ENCODE measurements at places on chromosomes 7 and 10.

DNA sequence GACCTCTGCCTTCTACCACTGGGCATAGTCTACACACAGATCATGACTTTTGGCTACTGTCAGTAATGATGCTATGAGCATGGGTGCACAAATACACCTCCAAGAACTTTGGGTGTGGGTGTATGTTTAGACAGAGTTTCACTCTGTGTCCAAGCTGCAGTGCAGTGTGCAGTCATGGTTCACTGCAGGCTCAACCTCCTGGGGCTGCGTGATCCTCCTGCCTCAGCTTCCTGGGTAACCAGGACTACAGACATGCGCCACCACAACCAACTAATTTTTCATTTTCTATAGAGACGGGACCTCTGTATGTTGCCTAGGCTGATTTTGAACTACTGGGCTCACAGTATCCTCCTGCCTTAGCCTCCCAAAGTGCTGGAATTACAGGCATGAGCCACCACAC lies 194.4 kb downstream of the NSUN6 start:
- no peak for DNase-seq

DNA sequence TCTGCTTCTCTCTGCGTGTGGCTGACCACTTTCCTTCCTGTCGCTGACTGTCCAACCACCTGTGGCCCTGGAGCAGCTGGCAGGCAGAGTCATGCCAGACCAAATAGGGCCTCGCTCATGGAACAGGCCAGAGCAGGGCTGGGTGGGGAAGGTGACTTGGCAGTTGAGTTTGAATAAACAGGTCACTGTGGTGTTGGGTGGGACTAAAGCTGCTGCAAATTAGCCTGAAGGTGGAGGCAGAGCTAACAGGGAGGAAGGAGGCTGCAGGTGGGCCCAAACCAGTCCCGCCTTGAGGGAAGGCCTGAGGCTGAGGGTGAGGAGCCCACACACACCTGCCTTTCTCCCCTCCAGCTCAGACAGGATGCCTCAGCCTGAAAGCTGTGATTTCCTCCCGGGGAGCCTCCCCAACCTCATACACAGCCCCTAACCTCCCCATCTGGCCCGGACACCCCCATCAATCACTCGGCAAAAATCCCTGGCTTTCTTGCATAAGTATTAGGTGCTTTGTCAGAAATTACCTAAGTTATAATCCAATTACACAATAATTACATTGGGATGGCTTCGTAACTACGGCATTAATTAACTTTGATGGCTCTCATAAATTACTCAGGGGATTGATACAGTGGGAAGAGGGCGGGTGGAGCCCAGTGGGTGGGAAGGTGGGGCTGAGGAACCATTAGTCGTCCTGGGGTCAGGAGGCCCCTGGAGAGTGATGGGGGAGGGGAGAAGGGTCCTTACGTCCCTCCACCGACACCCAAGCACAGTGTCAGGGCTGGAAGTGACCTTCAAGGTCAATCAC lies 97.7 kb upstream of the PCBD1 start:
- DNase-seq: peak; percentile 13

GRCh38 chr10:71980181-71981014 lies 16.2 kb downstream of the CHST3 start:
- no peak for DNase-seq

DNA sequence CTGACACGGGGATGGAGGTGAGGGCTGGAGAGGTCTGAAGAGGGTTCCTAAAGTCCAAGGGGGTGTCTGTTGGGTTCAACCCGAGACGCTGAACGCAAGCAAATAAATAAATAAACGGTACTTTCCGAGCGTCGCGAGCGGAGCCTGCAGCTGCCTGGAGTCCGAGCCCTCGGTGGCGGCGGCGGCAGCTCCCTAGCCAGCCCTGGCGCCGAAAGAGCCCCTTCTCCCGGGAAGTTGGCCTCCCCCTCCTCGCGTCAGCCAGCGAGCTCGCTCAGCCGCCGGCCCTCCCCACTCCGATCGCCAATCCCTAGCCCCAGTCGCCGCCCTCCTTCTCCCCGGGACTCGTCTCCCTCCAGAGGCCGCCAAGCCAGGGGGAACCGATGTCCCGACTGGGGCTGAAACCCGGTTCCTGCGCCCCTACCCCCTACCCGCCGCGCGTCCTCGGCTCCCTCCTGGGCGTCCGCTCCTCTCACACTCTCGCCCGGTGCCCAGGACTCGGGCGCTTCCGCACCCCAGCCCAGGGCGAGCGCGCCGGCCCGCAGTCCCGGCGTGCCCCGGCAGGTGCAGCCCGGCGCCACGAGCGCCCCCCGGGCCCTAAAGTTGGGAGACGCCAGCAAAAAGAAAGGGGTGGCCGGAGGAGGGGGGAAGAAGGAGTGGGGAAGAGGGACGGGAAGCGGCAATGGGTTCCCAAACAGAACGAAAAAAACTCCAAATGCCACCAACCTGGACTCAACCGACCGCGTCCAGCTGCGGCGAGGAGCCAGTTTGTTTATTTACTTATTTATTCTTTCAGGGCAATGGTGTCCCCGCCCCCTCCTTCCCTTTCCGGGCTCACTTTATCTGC lies at the start of gene GFRA1:
Gene GFRA1, minus strand, starts transcription at position 767 of the 844 bp plus-strand sequence. CDS start 1,177 bp downstream, outside the sequence.
- DNase-seq: no peak

- DNase-seq: no peak
Observed at GRCh38 chr7:92730808-92731207, 105.6 kb downstream of the CDK6 start.

DNA sequence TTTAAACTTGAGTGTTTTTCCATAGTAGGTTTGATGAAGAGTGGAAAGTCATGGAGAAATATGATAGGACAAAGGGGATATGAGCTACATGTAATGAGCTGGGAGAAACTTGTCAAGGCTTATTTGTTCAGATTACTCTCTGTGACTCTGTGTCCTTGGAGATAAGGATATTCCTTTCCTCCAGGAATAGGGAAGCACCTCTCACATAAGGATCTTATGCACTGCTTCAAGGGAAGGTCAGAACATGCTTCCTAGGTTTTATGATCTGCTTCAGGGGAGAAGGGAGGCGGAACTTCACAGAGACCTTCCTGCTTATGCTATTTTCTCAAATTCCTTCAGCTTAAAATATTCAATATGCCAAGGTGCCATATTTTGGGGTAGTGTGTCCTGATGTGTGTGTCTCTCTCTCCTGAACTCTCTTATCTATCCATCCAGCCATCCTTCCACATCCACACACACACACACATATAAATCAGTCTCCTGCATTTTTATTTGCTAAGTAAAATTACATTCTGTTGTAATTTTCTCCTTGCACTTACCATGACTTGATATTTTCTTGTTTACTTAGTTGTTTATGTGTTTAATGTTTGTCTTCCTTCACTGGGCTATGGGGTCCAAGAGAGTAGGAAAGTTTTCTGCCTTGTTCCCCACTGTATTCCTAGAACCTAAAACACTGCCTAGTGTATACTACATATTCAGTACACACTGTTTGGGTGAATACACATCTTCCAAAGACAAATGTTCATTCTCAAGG lies 26.4 kb downstream of the ARL4A start:
- DNase-seq: no peak

GRCh38 chr10:26410356-26410755 lies 27.8 kb upstream of the APBB1IP start:
- no peak for DNase-seq

DNA sequence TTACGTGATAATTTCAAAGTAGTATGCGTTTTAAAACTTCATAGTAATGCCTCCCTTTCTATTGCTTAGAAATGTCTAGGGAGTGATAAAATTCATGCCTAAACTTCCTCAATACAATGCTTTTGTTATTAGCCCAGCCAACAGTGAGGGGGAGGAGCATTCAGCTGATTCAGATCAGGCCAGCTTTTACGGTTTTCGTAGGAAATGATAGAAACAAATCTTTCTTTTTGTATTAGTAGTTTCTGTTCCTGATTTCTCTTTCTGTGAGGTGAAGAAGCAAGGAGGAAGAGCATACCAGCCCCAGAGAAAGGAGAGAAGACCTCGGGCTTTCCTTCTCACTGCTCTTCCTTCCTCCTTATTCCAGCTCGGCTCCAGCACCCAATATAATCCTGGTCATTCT lies 35.2 kb upstream of the ITPRID1 start:
- no peak for DNase-seq

DNA sequence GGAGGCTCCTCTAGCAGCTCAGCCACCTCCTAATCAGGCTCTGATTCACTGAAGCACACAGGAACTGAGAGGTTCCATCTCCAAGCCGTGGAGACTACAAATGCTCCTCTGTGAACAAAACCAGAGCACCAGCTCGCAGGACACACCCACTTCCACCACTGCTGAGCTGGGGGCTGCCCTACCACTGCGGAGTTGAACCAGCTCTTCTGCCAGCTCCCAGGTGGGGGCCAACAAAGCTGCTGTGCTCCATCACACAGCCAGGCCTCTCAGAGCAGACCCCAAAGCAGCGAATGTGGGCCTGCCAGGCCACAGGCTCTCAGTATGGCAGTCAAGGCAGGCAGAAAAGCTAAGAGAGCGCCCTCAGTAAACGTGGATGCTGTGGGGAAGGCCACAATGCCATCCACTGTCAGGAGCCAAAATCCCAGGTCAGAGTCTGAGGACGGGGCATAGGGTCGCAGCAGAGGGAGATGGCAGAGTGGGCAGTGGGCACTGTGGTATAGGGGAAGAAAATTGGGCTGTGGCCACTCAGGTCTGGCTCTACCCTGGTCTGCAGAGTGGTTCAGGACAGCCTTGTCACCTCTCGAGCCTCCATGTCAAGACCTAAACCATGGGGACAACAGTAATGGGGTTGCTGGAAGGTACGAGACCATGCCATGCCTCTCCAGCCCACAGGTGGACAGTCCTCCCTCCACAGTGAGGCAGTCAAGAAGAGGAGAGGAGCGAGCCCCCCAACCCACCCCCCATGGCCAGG lies 82.1 kb downstream of the GRID1 start:
- no peak for DNase-seq

DNA sequence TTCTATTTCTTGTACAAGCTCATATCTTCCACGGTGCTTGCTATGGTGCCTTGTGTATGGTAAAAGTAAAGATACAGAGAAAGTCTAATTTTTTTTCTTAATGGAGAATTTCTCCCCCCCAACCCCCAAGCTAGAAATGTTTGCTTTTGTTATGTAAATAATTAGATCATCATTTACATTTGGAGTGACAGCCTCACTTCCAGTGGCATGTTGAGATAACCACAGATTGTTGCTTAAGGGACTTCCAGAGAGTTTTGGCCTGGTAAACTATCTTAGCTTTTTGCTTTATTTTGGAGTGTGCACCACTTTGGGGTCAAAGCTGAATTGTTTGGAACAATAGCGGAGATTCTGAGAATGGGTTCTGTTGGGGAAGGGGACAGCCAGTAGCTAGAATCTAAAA lies 129.7 kb downstream of the ZNF365 start:
- DNase-seq: no peak

GRCh38 chr10:3570131-3570729 lies 214.8 kb downstream of the KLF6 start:
- DNase-seq: no peak

- DNase-seq: no peak
Observed at GRCh38 chr10:117417196-117417595, 42.0 kb upstream of the PDZD8 start.

DNA sequence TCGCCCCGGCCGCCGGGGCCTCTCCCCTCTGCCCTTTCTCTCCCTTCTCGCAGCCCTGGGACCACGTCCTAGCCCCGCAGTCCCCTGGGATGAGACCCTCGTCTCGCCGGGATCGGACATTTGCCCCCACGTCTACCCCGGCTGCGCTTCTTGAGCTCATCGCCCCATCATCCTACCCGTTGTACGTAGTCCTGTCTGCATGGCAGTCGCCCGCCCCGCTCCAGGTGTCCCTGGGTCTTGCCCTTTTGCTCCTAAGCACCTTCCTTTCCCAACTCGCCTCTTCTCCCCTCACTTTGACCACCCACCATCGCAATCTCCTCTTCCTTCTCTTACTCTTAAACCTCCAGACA lies 582 bp downstream of the TPST1 start:
- peak; percentile 30 for DNase-seq

- DNase-seq: no peak
Observed at GRCh38 chr7:137441451-137441850, 97.9 kb upstream of the PTN start.

DNA sequence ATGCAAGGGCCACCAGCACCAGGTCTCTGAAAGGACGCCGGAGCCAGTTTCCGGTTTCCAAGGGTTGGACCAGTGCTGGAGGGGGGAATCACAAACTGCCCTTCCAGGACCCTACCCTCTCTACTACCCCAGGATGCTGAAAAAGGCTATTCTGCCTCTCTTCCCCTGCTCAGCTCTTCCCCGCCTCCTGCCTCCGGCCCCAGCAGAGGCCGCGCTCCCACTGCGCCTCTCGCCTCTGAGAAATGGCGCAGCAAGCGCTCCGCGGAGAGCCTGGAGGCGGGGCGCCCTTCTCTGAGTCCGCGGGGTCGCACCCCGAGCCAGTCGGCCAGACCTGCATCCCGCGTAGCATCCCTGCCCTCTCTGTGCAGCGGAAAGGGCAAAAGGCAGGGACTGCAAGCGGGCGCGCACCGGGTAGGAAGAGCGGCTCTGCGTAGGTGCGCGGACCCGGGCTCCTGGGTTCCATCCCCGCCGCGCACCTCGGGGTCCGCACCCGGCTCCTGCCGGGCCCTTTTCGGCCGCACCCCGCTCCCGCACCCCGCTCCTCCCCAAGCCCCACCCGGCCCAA lies 476 bp upstream of the RET start:
- DNase-seq: no peak

GRCh38 chr7:39686261-39686924 lies 63.0 kb downstream of the RALA start:
- no peak for DNase-seq

DNA sequence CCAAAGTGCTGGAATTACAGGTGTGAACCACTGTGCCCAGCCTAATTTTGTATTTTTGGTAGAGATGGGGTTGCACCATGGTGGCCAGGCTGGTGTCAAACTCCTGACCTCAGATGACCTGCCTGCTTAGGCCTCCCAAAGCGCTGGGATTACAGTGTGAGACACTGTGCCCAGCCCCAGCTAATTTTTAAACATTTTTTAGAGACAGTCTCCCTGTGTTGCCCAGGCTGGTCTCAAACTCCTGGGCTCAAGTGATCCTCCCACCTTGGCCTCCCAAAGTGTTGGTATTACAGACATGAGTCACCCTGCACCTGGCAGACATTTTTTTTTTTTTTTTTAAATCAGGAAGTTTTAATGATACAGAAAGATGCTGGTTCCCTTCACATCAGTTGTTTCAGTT lies 15.5 kb downstream of the DENND10 start:
- DNase-seq: no peak

DNA sequence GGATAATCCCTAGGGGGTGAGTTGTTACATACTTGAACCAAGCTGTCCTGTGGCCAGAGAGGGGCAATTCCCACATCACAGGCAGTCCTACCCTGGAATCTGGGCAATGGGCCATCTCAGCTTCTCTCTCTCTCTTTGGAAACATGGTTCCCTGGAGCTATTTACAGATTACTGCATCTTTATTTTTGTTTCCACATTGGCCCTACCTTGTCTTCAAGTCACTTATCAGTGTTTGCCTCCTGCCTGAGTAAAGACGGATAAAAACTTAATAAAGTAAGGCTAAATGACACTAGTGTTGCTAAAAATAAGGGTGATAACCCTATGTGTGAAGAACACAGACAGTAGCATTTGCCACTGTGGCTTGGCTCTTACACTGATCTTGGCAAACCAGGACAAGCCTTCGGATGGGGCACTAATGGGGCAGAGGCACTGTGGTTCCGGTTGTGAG lies 228.2 kb downstream of the GFRA1 start:
- no peak for DNase-seq

Measured in stimulated activated naive CD8-positive, alpha-beta T cell treated with anti-CD3 and anti-CD28 coated beads, Interleukin-15, Interleukin-2, amounts not matched to agents 100 U/mL and 50 U/mL, for 24 hours (primary cell).